ENCODE measurements at places on chromosomes 12 and 14.

- no peaks in the 10 kb centered on the region for H3K4me1 ChIP-seq
- H3K27me3 ChIP-seq: no peaks in the 10 kb centered on the region
- H3K4me3 ChIP-seq: no peak overlapping the region
These were observed 35.6 kb downstream of the CHGA start for GRCh38 chr14:92958373-92959188.

GRCh38 chr12:106042037-106042436 lies 96.7 kb downstream of the NUAK1 start:
- H3K27ac ChIP-seq: no peak overlapping the region
- H3K4me3 ChIP-seq: no peak overlapping the region
- DNase-seq: no peak
- no peaks in the 10 kb centered on the region for H3K36me3 ChIP-seq
- no peaks in the 10 kb centered on the region for H3K4me1 ChIP-seq

DNA sequence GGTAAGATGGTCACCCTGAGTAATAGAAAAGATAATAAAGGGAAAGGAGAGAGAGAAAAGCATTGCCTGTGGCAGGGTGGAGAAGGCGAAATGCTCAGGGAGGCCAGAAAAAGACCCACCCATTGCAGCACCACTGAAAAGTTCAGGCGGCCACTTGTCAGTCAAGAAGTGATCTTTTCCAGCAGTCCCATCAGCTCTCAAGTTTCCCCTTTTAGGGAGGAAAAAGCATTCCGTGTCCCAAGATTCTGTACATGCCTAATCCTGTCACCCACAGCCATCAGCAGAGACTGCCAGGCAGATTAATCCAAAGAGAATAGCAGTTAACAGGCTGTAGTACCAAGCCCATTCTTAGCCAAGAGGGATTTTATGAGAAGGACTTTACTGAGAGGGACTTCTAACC lies 11.9 kb downstream of the SLC38A1 start:
- no peaks in the 10 kb centered on the region for H3K27me3 ChIP-seq
- H3K4me3 ChIP-seq: no peak overlapping the region
- peaks cover 35% of the 10 kb centered on the region for H3K4me1 ChIP-seq
- H3K27ac ChIP-seq: no peak overlapping the region
- peaks cover 36% of the 10 kb centered on the region for H3K36me3 ChIP-seq

GRCh38 chr14:54775486-54776140 lies 127.0 kb downstream of the GCH1 start:
- H3K27ac ChIP-seq: no peak overlapping the region
- H3K4me1 ChIP-seq: peaks cover 43% of the 10 kb centered on the region
- H3K4me3 ChIP-seq: no peak overlapping the region
- peaks cover 40% of the 10 kb centered on the region for H3K27me3 ChIP-seq

DNA sequence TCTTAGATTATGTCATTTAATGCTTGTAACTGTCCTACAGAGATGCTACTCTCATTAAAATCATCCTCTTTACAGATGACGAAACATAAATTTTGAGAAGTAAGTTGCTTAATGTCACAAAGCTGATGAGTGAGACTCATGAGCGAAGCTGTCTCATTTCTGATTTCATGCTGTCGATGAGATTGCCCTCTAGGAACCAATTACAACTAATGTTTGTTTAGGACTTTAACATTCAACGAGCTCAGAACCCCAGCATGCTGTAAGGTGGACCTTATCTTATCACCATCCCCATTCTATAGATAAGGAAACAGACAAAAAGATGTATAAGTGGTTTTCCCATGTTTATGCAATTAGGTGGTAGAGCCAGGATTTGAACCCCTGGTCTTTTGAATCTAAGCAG lies 23.1 kb downstream of the BHLHE41 start:
- H3K4me3 ChIP-seq: no peak overlapping the region
- no peaks in the 10 kb centered on the region for H3K4me1 ChIP-seq
- no peaks in the 10 kb centered on the region for H3K36me3 ChIP-seq

All from activated T-helper 1 cell treated with anti-CD3 and anti-CD28 coated beads, Interleukin-12 subunit alpha, Interleukin-12 subunit beta, Interleukin-2, Interleukin-4 antibody, amounts not matched to agents 30 ng/mL and 10 ng/mL and 1 ng/mL, durations not matched to agents 14 hours and 24 hours and 36 hours (primary cell).